Osteocyte (in vitro differentiated cells): ENCODE measurements at places on chromosomes 7 and 10. TPM values are rescaled to one million over a fixed set of nuclear protein-coding genes. Genes with fewer than 3 reads are reported as not detected.

GRCh38 chr7:104943502-104944343, 70.3 kb upstream of the KMT2E start:
- no peak for DNase-seq
- H3K27ac ChIP-seq, result peak overlapping the region; percentile 98
- H3K36me3 ChIP-seq, result no peaks in the 10 kb centered on the region
- no peaks in the 10 kb centered on the region for H3K27me3 ChIP-seq
- H3K4me1 ChIP-seq, result peaks cover 16% of the 10 kb centered on the region
- no peak overlapping the region for H3K4me3 ChIP-seq

The TUBAL3 gene
- not detected in 2 replicates for total RNA-seq

- H3K27ac ChIP-seq, result no peak overlapping the region
- H3K27me3 ChIP-seq, result no peaks in the 10 kb centered on the region
- H3K36me3 ChIP-seq, result no peaks in the 10 kb centered on the region
- no peaks in the 10 kb centered on the region for H3K4me1 ChIP-seq
- H3K4me3 ChIP-seq, result no peak overlapping the region
These were observed 142.8 kb downstream of the NSUN6 start for GRCh38 chr10:18508587-18508986.

GRCh38 chr7:97732565-97733275, 834 bp downstream of the TAC1 start:
- no peak overlapping the region for H3K27ac ChIP-seq
- no peak for DNase-seq
- H3K27me3 ChIP-seq, result peaks cover 69% of the 10 kb centered on the region
- no peaks in the 10 kb centered on the region for H3K36me3 ChIP-seq
- H3K4me1 ChIP-seq, result peaks cover 26% of the 10 kb centered on the region
- peak overlapping the region; percentile 52 for H3K4me3 ChIP-seq

GRCh38 chr7:103299660-103300059, 2.4 kb downstream of the PMPCB start:
- H3K36me3 ChIP-seq, result peaks cover 36% of the 10 kb centered on the region
- DNase-seq, result no peak
- no peak overlapping the region for H3K4me3 ChIP-seq
- H3K27ac ChIP-seq, result no peak overlapping the region
- H3K27me3 ChIP-seq, result no peaks in the 10 kb centered on the region

DNA sequence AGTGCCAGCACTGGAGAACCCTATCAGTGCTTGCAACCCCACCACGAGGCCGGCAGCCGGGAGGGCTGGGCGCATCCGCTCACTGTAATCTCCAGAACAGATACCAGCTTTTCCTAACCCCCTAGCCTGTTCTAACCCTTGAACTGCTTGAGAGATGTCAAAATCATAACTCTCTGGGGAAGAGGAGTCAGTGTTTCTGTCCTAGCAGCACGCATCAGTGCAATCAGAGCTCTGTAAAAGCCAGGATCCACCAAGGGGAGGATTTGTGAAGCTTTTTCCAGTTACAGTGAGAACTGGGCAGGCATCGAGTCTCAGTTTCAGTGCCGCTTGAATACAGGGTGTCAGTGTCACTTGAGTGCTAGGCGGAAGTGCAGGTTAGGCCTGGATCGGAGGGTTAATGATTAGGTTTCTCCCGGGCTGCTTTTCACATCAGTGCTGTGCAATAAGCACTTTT, 104.5 kb upstream of the INSYN2A start:
- DNase-seq, result no peak
- no peak overlapping the region for H3K4me3 ChIP-seq
- H3K4me1 ChIP-seq, result peaks cover 3% of the 10 kb centered on the region
- no peaks in the 10 kb centered on the region for H3K36me3 ChIP-seq
- no peaks in the 10 kb centered on the region for H3K27me3 ChIP-seq

DNA sequence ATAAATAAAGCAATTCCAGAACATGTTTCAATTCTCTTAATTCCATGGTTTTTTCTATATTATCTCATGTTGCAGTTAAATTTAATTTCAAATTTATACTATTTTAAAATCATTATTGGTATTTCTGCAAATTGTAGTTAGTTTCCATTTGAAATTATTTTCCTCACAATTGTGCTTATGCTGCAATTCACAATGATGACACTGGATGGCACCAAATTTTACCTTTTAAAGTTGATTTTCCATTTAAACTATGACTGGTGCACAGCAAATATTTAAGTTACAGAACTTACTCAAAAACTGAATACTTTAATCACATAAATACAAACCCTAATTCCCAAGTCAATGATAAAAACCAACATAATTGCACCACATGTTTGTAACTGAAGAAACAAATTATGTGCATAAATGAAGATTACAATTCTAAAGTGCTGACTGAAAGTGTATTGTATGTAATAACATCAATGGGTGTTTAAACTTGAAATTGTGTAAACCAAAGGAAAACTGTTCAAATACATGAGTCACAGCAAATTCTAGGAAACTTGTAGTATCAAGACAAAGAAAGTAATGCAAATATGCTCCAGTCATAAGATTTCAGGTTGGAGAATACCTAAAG, 75.3 kb upstream of the AASS start:
- no peak overlapping the region for H3K4me3 ChIP-seq
- no peaks in the 10 kb centered on the region for H3K4me1 ChIP-seq
- no peaks in the 10 kb centered on the region for H3K36me3 ChIP-seq
- no peak overlapping the region for H3K27ac ChIP-seq

GRCh38 chr10:133236401-133237240, 1.0 kb upstream of the VENTX start:
- DNase-seq, result no peak
- peaks cover 9% of the 10 kb centered on the region for H3K4me1 ChIP-seq
- H3K27me3 ChIP-seq, result peaks cover 65% of the 10 kb centered on the region
- H3K27ac ChIP-seq, result no peak overlapping the region
- no peaks in the 10 kb centered on the region for H3K36me3 ChIP-seq

DNA sequence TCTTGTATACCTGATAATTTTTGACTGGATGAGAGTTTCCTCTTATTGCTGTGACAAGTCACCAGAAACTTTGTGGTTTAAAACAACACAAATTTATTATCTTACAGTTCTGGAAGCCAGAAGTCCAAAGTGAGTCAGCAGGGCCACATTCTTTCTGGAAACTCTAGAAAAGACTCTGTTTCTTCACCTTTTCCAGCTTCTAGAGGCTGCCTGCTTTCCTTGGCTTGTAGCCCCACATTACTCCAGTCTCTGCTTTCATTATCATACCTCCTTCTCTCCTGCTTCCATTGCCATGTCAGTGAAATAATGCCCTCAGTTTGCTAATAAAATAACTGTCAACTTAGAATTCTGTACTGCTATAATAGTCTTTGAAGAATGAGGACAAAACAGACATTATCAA, 65.3 kb downstream of the VCL start:
- H3K4me3 ChIP-seq, result no peak overlapping the region
- H3K27ac ChIP-seq, result peak overlapping the region; percentile 5
- no peaks in the 10 kb centered on the region for H3K27me3 ChIP-seq
- peaks cover 32% of the 10 kb centered on the region for H3K4me1 ChIP-seq
- peaks cover 25% of the 10 kb centered on the region for H3K36me3 ChIP-seq

DNA sequence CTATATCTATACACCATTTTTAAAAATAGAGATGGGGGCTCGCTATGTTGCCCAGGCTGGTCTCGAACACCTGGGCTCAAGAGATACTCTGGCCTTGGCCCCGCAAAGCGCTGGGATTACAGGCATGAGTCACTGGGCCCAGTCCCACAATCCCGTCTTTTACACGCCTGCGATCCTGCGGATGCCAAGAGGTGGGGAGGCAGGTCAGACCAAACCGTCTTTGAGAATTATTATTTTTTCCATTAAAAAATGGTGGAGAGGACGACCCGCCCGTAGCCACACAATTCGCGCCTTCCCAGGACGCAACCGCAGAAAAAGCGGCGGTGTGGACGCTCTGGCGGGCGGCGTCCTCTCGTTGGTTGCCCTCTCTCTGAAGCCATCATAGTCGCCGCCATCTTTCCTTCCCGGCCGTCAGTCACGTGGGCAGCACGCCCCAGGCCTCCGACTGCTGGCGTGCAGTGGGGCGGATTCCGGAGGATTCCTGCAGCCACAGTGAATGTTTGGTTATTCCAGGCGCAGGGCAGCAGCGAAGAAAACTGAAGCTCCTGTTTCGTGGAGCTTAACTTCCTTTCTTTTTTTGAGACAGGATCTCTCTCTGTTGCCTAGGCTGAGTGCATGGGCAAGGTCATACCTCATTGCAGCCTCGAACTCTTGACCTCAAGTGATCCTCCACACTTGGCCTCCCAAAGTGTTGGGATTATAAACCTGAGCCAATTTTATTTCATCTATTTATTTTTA, 9.9 kb upstream of the EPHB4 start:
- no peaks in the 10 kb centered on the region for H3K27me3 ChIP-seq
- peaks cover 16% of the 10 kb centered on the region for H3K4me1 ChIP-seq
- peak; percentile 95 for DNase-seq
- peak overlapping the region; percentile 93 for H3K27ac ChIP-seq

DNA sequence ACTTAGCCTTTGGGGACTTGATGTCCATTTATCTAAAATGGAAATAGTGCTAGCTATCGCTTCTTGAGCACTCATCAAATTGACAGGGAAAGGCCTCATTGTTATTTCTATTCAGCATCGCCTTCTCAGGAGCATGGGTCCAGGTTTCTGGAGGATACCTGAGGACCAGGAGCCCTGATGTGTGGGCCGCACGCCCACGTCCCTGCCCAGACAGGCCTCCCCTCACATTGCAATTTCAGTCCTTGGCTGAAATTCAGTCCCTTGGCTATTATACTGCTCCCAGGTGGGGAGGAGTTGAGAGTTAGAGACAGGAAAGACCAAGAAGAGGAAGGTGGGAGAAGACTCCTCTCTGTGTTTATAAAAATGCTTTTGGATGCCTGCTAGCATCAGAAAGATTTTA, 38.9 kb downstream of the GPRIN2 start:
- no peak overlapping the region for H3K4me3 ChIP-seq
- no peaks in the 10 kb centered on the region for H3K27me3 ChIP-seq
- no peaks in the 10 kb centered on the region for H3K36me3 ChIP-seq
- peak; percentile 56 for DNase-seq

- H3K27ac ChIP-seq, result no peak overlapping the region
- peaks cover 12% of the 10 kb centered on the region for H3K4me1 ChIP-seq
- DNase-seq, result no peak
These were observed 26.4 kb upstream of the HSPA12A start for GRCh38 chr10:116768786-116769185.

The PLXDC2 gene
- total RNA-seq, result 33.2 and 36.4 TPM in 2 replicates

DNA sequence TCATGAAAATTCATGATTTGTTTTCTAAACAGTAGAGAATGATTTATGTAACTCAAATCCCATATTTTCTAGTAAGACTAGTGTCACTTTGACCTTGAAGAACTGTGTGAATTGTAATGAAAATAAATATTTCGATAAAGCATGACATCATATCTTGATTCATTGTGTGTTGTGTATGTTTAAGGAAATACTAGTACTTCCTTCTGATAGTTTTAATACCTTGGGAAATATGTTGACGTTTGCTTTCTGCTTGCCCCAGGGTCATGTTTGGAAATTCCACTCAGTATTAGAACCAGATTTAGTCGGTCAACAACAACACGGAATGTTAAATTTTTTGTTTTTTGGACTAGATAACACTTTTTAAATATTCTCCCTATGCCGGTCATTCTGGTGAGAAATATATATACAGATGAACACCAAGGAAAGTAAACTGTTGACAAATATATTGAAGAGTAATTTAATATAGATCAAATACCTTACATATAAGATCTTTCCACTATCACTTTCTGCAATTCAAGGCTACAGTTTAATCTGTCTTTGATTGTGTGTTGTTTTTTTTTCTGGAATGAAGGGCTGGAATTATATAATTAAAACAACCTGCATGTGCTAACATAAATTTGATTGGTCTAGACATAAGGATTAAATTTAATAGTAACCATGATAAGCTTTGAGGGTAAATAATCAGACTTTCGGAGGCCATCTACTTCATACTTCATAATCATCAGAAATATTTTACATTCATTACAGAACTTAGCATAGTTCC, 126.2 kb downstream of the MDFIC start:
- no peak for DNase-seq
- H3K36me3 ChIP-seq, result no peaks in the 10 kb centered on the region
- H3K27me3 ChIP-seq, result no peaks in the 10 kb centered on the region
- peaks cover 19% of the 10 kb centered on the region for H3K4me1 ChIP-seq
- H3K4me3 ChIP-seq, result no peak overlapping the region
- H3K27ac ChIP-seq, result peak overlapping the region; percentile 11

The ELMO1 gene
- not detected in 2 replicates for total RNA-seq

DNA sequence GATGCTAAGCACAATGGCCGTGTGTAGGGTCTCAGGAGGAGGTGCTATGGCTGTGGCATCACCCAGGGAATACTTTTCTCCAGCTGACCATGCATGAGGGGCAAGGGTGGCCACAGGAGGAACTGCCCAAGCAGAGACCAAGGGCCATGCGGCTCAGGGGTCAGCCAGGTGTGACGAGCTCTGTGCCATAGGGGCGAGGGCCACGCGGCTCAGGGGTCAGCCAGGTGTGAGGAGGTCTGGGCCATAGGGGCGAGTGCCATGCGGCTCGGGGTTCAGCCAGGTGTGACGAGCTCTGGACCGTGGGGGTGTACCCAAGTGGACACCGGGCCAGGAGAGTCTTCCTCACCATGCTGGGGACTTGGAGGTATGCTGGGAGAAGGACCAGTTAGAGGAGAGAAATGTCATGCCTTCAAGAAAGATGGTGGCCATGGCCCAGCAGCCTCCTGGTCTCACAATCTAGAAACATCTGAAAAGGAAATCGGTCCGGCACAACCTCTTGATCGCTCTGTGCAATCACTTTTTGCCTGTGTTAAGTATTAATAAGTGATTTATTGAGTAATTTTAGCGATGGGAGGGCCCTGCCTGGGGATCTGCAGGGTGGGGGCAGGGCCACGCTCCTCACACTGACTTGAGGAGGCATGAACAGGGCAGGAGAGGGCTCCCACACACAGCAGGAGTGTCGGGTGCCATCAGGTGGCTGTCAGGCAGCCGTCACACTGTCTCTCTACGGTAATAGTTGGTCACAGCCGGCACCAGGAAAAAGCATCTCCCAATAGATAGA, 265.0 kb downstream of the ADARB2 start:
- H3K27ac ChIP-seq, result no peak overlapping the region
- peak; percentile 76 for DNase-seq
- no peaks in the 10 kb centered on the region for H3K4me1 ChIP-seq

- H3K4me3 ChIP-seq, result no peak overlapping the region
- no peaks in the 10 kb centered on the region for H3K27me3 ChIP-seq
- no peak for DNase-seq
- H3K4me1 ChIP-seq, result peaks cover 18% of the 10 kb centered on the region
- no peaks in the 10 kb centered on the region for H3K36me3 ChIP-seq
These were observed 289.4 kb upstream of the IGFBP3 start for GRCh38 chr7:46210467-46210866.

The EFCAB10 gene
- not detected in 2 replicates for total RNA-seq

- H3K4me3 ChIP-seq, result no peak overlapping the region
- H3K36me3 ChIP-seq, result peaks cover 4% of the 10 kb centered on the region
- no peaks in the 10 kb centered on the region for H3K27me3 ChIP-seq
- DNase-seq, result no peak
- H3K27ac ChIP-seq, result no peak overlapping the region
- peaks cover 8% of the 10 kb centered on the region for H3K4me1 ChIP-seq
These were observed 37.8 kb downstream of the RSU1 start for GRCh38 chr10:16779384-16779915.
